CD4-positive, alpha-beta T cell (primary cell): ENCODE measurements at places on chromosomes 6 and 20.

- DNase-seq, result no peak
These were observed 39.4 kb downstream of the PDE7B start for GRCh38 chr6:135890876-135891275.

DNA sequence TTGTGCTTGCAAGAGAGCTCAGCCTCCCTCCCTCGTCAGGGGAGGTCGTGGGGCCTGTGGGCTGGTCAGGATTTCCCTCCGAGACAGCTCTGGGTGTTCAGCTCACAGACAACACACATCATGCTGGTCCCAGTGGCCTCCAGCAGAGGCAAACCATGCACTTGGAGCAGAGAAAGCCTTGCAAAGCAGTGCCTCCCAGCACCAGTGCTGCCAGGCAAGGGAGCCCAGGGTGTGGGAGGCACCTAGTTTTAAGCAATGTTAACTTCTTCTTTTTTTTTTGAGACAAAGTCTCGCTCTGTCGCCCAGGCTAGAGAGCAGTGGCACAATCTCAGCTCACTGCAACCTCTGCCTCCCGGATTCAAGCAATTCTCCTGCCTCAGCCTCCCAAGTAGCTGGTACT lies 34.0 kb upstream of the INSM1 start:
- DNase-seq, result no peak

GRCh38 chr6:137271245-137272183 lies 52.3 kb upstream of the IFNGR1 start:
- DNase-seq, result no peak

- no peak for DNase-seq
These were observed 215.0 kb downstream of the THBS2 start for GRCh38 chr6:169038691-169039090.

DNA sequence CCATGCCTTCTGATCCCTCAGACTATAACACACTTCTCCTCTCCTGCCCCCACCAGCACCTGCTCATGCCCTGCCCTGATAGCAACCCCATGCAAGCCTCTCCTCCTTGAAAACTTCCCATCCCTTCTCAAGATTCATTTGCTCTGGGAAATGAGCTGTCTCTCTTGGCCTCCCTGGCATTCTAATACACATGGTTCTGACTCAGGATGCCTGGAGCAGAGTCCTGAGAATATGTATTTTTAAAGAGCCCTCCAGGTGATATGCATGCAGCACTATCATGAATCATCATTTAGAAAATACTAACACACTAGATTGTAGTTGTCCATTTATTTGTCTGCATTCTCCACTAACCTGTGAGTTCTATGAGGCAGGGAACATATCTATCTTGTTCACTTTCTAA lies 26.6 kb downstream of the HDGFL1 start:
- DNase-seq, result no peak

GRCh38 chr20:57118107-57118769 lies 148.2 kb downstream of the BMP7 start:
- DNase-seq, result no peak

- no peak for DNase-seq
These were observed 58.6 kb downstream of the NOL4L start for GRCh38 chr20:32526541-32526940.

GRCh38 chr6:136982928-136983327 lies 60.8 kb downstream of the SLC35D3 start:
- DNase-seq, result no peak

DNA sequence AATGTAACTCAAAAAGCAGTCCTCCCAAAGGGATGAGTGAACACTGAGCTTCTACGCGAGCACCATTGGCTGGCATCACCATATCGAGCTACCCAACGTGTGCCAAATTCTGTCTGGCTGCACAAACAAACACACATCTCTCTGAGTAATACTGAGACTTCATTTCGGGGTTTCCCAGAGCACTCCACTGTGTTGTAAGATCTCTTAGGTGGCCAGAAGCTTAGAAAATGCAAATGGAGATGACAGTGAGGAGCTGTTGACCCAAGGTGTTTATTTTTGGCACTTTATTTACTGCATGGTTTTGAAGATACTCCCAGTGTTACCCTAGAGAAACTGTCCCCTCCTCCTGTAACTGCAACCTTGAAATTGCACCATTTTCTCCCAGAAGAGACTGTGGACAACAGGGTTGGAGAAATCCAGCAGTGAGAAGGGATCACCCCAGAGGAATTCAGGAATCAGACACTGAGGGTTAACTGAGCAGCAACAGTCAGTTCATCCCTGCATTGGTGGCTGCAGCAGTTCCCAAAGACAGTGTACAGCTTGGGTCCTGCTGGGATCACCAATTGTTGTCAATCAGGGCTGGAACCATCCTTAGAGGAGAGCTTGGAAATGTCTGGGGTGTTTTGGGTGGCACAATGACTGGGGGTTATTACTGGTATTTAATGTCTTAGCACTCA lies 1.0 kb upstream of the RIPOR2 start:
- peak; percentile 57 for DNase-seq

DNA sequence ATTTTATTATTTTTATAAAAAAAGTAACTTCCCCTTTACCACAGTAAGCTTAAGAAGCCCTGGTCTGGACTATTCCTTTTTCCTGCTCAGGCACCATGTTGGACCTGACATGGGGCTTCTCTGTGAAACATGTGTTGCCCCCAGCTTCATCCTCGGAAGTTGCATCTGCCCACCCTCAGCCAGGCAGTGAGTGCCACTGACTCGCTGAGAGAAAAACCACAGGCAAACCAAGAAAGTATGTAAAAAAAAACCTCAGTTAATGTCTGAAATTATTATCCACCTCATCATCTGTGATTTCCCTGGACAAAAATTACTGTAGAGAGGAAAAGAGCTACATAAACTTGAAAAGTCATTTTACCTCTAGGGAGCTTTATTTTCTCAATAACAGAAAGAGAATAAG lies 109.9 kb upstream of the MCHR2 start:
- DNase-seq, result no peak

GRCh38 chr6:49409951-49410542 lies 53.0 kb downstream of the MMUT start:
- peak; percentile 27 for DNase-seq

GRCh38 chr6:102197211-102197610 lies 803.7 kb downstream of the GRIK2 start:
- DNase-seq, result no peak

- DNase-seq, result no peak
These were observed 79.1 kb downstream of the SLC22A23 start for GRCh38 chr6:3377536-3378397.

- DNase-seq, result peak; percentile 26
These were observed 390.2 kb downstream of the UTRN start for GRCh38 chr6:144675231-144675861.

DNA sequence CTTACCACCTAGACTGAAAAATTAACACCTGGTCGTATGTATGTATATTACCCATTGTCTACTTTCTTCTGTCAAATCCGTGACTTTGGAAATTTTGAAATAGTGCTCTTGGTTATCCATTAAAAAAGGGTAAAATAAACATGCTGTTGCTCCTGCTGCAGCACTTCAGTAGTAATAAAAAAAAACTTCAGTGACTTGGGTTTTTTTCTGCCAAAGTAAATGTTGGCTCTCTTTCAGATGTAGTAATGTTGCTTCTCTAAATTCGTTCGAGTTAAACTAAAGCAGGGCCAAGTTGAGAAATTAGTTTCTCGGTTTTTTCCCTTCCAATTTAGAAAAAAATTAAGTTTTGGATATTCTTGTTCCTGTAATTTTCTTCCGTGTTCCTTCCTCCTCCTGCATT lies 34.2 kb downstream of the JARID2 start:
- no peak for DNase-seq

DNA sequence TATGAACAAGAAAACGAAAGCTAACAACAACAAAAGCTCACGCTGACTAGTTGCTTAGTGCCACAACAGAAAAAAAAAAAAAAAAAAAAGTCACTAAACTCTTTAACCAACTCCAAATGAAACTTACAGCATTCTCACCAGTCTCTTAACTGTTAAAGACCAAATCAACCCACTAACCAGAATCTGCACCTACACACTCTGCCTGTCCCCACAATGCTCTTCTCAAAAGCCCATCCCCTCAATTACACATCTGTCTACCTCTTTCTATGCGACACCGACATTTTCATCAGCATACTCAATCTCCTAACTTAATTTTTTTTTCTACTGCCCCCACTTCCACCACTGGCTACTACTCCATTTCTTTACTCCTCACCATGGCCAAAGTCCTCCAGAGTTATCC lies 34.3 kb downstream of the NOL7 start:
- DNase-seq, result no peak

DNA sequence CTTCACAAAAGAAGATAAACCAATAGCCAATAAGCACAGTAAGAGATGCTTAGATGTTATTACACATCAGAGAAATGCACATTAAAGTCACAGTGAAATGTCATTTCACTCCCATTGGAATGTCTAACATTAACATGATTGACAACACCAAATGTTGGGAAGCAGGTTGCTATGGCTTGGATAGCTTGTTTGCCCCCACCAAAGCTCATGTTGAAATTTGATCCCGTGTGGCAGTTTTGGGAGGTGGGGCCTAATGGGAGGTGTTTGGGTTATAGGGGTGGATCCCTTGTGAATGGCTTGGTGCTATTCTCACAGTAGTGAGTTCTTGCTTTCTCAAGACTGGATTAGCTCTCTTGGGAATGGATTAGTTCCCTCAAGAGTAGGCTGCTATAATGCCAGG lies 44.8 kb downstream of the MRAP2 start:
- DNase-seq, result no peak

DNA sequence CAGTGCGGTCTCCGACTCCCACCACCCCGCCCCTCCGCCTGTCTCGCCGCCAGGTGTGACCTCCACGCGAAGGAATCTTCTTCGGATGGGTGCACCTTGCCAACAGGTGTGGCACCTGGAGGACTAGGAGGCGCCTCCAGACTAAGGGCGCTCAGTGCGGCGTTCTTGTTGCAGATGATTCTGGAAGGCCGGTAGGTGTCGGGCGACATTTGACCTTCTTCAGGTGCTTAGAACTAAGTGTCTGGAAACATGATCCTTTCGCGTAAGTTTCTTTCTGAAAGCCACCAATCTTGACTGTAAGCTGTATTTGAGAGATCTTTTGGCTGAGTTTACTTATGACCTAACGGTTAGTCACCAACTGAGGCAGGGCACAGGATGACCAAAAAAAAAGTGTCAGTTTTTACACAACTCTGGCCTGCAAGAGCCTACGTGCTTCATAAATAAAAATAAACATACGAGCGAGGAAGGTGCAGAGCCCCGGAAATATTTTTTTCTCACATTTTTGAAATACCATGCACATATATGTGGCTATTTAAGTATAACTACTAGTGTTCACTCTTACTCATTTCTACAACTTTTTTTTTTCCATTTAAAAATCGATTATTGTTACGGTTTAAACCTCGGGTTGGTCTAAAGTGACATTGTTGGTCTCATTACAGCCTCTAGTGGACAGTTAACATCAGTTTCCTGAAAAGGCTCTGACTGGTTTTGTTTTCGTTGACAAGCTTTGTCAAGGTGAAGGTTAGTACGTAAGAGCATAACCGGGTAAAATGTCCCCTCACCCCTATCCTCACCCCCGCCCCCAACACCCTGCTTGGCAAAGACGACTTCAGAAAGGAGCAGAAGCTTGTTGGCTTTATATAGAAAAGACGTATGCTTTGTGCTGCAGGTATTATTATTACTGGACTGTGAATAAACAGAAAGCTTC lies 1.6 kb upstream of the ATXN1 start:
- peak; percentile 58 for DNase-seq

- peak; percentile 3 for DNase-seq
These were observed 155.8 kb downstream of the PDE7B start for GRCh38 chr6:136007345-136007744.

DNA sequence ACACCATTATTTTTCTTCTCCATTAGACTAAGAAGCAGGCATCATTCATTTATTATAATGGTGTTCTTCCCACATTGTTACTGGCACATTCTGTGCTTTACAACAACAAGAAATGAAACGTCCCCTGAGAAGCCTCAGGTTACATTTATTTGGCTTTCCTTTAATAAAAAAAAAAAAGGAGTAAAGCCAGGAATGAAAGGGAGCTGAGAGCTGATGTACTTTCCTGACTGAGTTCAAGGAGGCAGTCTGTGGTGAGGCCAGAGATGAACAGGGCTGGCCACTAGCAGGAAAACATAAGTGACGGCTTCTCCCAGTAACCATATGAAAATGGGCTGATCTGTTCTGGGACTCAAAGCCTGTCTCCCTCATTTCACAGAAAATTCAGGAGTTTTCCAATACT lies 742.1 kb downstream of the MAFB start:
- DNase-seq, result no peak

- no peak for DNase-seq
These were observed 58.2 kb downstream of the ZHX3 start for GRCh38 chr20:41259309-41259708.

DNA sequence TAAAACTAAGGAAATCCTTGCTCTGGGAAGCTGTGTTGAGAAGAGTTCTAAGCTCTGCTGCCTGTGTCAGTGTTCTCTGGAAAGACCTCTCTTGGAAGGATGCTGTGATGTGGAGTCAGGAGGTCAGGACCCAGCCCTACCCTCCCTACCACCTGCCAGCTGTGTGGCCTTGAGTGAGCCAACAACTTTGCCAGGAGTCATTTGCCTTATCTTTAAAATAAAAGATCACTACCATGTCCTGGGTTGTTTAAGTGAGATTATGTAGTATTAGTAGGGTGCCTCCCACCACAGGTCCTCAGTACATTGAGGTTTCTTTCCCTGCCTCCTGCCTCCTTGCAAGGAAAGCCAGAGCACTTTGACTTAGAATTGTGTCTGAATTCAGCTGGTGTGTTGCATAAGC lies 64.9 kb downstream of the FOXO3 start:
- DNase-seq, result no peak

DNA sequence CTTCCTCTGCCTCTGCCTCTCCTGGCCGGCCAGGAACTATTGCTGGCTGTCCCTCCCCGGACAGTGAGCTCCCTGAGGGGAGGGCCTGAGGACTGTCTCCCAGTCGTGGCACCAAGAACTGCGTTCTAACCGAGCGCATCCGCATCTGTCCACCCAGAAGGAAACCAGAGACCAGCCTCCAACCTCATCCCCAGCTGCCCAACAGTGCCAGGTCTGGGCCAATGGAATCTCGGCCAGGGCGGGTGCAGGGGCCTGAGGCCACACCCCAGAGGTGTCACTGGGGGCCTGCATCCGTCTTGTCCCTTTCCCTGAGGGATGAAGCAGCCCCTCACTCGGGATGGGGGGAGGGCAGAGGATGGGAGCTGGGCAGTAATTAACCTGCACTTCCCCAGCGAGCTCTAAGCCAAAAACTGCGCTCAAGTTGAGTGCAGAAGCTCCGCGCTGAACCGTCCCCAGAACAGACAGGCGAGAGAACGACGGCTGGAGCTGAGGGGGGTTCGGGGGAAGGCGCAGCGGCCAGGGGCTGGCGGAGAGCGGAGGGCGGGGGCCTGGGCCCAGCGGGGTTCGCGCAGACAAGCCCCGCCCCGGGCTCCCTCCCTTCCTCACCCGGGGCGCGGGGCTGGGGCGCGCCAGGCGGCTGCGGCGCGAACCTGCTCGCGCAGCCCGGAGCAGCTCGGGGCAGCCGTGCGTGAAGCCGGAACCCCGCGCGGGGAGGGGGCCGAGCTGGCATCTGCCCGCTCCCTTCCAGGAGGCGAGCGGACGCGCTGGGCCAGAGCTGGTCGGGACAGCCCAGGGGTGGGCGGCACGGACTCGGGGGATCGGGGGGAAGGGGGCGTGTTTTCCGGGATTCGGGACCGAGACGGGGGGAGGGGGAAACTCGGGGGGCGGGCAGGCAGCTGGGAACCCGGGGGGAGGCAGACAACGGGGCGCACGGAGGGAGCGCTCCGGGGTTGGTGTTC lies 1.4 kb downstream of the TFEB start:
- peak; percentile 50 for DNase-seq
